CD4-positive, alpha-beta memory T cell (primary cell): ENCODE measurements at places on chromosomes 1 and 21.

- DNase-seq, result no peak
Measured at GRCh38 chr1:113136476-113136875, 63.5 kb downstream of the LRIG2 start.

DNA sequence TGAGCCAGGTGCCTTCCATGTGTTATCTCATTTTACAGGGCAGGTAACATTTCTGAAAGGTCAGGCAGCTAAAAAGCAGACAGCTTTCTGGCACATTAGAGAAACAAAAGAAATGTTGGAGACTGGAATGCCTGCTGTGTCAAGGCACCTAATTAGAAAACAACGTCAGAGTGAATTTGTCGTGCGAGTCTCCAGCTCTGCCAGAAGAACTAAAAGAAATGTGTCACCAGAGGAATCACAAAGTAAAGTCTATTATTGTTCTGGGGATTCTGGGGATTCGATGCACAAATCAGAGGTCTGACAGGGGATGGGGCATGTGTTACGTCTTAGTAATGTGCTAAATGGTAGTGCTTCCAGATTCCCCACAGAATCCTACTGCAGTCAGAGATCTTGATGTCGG, 89.3 kb downstream of the EDEM3 start:
- no peak for DNase-seq

DNA sequence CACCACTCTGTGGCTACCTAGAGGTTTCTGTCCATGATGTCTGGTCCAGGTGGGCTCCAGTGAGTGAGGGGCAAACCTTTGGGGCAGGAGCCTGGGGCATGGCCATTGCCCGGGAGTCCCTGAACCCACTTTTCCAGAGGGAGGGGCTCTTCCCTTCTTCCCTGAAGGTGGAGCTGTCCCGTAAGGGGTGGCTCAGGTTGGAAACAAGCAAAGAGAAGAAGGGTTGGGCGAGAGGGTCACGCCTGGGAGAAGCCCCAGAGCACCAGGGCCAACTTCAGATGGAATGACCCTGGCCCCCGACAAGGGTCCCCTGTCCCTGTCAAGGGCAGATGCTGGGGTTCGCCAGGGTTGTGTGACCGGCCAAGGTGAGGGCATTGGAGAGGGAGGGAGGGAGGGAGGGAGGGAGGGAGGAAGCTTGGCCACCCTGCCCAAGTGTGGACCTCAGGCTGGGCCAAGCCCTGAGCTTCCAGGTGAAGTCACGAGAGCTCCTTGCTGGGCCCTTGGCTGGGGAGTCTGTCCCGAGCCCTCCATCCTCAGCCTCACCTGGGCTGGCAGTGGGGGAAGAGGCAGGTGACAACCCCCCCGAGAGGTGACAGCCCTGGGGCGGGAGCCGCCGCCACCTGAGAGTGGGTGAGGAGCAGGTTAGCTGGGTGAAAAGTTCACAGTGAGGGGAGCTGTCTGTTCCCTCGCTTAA, 69.6 kb downstream of the DHRS3 start:
- DNase-seq, result no peak

DNA sequence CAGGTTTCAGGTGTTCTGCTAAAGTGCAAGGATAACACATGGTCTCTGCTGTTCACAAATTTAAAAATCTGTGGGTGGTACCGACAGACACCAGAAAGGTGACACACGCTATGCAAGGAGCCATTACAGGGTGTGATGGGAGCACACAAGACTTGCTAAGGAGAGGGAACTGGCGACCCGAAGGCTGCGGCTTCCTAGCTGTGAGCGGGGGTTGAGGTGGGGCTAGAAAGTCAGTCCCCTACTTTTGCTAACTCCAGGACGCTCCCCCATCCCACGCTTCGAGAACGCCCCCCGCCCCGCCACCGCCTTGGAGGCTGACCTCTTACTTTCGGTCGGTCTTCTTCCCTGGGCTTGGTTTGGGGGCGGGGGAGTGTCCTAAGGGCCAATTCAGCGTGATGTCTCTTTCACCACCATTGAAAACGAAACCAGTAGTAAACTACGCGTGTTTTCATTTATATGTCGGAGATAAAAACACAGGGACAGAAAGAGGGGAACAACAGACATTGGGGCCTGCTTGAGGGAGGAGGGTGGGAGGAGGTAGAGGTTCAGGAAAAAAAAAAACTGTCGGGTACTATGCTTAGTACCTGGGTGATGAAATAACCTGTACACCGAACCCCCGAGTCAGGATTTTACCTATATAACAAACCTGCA, 1.1 kb downstream of the CKS1B start:
- DNase-seq, result peak; percentile 44

DNA sequence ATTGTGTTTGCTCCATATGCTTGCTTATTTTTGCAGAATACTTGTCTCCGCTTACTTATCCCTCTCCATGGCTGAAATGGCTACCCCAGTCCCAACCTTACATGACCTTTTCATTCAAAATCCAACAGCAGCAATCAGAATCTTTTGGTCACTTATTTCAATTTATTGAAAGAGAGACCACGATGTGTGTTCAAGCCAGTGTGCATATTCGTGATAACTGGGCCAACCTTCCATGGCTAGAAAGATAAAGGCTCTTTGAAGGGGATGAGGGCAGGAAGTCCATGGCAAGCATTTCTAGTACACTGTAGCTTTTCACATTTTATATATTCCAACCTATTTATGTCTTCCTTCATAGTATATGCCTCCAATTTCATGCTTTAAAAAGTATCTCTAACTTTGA, 23.1 kb downstream of the HSD11B1 start:
- DNase-seq, result no peak

GRCh38 chr1:178273707-178274410, 180.0 kb downstream of the RASAL2 start:
- no peak for DNase-seq

GRCh38 chr1:231866392-231867331, 240.1 kb downstream of the DISC1 start:
- DNase-seq, result peak; percentile 51

- no peak for DNase-seq
Measured at GRCh38 chr1:153488731-153489130, 28.3 kb upstream of the S100A7 start.

GRCh38 chr1:182338806-182339370, 52.7 kb downstream of the GLUL start:
- DNase-seq, result no peak

DNA sequence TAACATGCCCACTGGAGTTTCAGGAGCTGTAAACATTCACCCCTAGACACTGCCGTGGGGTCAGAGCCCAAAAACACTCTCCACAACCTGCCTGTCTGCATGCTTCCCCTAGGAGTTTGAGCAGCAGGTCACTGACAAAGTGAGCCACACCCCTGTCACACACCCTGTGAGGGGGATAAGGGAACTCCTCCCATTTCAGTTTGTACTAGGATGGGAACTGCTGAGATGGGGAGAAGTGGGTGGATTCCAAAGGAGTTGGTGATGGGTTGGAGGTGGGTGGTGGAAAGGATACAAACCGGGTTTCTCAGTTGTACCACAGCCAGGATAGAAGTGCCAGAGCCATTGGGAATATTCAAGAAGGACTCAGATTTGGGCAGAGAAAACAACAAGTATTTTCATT, 140.2 kb downstream of the MIS18A start:
- no peak for DNase-seq

GRCh38 chr21:32021319-32021994, 148.6 kb downstream of the HUNK start:
- DNase-seq, result no peak

GRCh38 chr1:226638001-226638601, 89.5 kb downstream of the STUM start:
- peak; percentile 31 for DNase-seq

DNA sequence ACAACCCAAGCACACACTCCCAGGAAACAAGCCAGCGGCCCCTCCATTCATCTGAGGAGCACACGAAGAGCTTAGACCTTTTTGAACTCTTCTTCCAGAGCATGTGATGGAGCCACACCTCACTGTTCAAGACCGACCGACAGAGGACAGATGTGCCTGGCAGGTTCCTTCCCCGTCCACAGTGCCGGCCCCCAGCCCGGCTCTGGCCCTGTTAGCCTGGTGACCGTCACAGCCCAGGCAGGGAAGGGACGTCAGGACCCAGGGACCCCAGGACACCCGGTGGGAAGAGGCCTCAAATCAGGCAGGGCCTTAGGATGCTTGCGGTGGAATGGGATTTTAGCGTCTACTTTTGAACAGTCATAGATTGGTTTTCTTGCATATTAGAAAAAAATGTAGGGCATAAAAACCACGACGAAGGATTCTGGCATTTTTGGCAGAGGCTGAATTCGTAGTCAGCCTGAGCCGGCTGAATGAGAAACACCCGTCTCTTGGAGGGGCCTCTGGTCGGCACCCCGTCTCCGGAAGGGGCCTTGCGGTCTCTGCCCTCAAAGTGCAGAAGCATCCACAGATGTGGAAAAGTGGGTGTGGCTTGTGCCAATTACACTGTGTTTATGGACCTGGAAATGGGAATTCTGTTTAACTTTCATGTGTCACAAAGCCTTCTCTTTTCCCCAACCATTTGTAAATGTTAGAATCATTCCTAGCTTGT, 79.3 kb downstream of the SIK1 start:
- no peak for DNase-seq

GRCh38 chr1:96364576-96364975, 357.0 kb upstream of the PTBP2 start:
- no peak for DNase-seq

DNA sequence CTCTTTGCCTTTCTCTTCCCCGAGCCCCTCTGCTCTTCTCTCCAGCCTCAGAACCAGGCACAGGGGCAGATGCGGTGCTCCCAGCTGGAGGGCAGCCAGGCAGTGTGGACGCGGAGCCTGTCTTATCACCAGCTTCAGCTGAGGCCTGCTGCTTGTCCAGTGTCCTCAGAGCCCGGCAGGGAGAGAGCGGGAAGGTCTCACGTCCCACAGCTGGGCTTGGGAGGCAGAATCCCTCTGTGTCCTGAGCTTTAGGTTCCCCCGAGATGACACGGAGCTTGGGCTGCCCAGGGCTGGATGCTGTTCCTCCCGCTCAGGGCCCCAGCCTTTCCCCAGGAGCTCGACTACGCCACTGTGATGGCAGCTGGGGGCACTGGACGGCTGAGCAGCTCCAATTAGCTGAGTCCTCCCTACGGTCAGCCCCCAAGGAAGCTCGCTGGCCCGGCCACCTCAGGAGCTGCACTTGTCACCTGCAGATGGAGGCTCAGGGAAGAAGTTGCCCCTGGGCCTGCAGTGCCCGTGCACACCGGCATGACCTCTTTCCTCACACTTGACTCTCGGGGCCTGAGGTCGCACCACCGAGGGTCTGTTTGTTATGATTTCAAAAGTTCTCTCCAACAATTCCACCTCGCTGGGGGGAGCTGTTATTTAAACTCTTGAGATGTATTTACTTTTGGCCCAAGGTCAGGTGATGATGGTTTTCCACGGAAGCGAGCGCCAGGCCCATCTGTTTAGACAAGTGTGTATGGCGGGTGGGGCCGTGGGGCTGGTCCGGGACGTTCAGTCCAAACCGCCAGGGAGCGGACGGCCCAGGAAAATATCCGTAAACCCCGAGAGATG, 127.3 kb downstream of the SIK1 start:
- DNase-seq, result no peak

DNA sequence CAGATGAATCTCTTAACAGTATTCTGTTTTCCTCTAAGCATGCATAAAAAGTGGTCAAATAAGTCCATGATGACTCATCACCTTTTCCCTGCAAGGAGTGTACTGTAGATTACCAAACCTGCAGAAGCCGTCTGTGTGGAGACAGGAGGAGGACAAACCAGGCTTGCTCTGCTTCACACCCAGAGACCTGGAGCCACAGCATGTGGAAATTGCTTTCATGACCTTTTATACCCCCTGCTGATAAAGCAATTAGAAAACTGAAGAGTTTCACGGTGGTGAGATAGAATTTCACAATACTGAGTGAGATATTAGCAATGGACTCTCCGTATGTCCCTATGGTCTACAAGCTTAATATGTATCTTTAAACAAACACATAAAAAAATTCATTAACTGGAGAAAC, 9.4 kb downstream of the CORT start:
- DNase-seq, result no peak

- no peak for DNase-seq
Measured at GRCh38 chr21:14870853-14871149, 194.0 kb downstream of the NRIP1 start.

- no peak for DNase-seq
Measured at GRCh38 chr21:31726407-31726806, 5.5 kb downstream of the SCAF4 start.

DNA sequence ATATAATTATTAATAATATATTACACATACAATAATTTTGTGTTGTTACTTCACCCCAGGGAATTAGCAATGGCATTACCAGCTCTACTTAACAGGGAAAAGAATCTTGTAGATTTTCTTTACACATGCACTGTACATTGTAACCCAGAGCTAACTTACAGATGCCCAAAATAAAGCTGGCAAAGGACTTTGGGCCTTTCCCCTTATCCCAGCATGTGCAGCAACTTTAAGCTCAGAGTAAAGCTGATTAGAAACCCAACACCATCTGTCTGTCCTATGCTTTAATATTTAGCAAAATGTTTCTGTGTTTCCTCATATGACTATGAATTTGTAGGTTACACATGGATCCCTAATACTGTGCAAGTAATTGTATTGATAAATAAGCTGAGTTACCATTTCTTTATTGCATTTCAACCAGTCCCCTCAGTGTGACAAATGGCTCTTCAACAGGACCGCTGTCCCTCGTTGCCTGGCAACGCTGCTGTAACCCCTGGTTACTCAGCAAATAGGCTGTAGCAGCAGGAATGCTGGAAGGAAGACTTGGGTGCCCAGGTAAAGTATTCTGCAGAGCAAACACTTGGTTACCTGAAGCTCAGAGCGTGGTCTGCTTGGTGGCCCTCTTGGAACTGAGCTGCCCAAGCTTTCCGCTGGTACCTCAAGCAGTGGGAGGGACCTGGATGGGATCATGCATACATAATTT, at the start of gene USH2A:
Gene USH2A, minus strand, starts transcription at position 628 of the 700 bp plus-strand sequence. CDS start 1,112 bp downstream, outside the sequence.
- no peak for DNase-seq

- no peak for DNase-seq
Measured at GRCh38 chr1:24503870-24504523, 1.4 kb downstream of the RCAN3 start.

DNA sequence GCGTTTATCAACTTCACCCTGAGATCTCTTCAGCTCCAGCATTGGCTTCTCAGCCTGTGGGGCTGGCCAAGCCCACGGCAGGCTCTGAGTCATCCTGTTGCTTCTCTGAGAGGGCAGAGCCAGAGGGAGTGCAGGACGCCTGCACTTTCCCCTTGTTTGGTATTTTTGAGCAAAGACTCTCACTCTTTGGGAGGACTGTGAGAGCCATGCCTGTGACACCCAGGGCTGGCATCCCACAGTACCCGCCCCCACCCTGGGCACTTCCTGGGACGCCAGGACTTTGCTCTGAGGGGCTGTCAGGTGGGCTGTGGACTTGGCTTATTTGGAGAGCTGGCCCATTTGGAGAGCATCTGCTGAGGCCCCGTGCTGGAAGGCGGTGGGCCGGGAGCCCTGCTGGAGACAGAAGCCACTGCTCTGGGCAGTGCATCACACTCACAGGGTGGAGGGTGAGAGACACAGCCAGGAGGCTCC, 37.4 kb downstream of the VANGL1 start:
- no peak for DNase-seq
